Activated CD4-positive, alpha-beta T cell treated with anti-CD3 and anti-CD28 coated beads, Interleukin-2, Interleukin-6, amounts not matched to agents 100 ng/mL and 50 ng/mL, durations not matched to agents 16 hours and 8 hours (primary cell): ENCODE measurements at places on chromosomes 4 and X.

- DNase-seq: no peak
Observed at GRCh38 chr4:99827454-99827853, 10.8 kb downstream of the DAPP1 start.

DNA sequence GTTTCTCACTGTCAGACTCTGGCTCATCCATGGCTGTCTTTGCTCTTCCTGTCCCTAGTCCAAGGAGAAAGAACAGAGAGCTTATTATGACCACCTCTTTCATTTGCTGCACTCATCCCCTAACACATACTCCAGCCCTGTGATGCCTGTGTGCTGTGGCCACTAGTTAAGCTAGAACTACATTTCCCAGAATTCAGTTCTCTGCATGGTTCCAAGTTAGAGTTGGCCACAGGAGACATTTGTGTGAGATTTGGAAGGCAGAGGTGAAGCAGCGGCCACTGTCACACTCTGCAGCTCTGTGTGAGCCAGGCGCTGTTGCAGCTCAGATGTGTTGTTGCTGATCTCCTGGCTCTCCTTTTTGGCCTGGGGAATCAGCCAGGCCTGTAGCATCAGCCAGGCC is 188.2 kb upstream of the ATP6AP2 start:
- no peak for DNase-seq

DNA sequence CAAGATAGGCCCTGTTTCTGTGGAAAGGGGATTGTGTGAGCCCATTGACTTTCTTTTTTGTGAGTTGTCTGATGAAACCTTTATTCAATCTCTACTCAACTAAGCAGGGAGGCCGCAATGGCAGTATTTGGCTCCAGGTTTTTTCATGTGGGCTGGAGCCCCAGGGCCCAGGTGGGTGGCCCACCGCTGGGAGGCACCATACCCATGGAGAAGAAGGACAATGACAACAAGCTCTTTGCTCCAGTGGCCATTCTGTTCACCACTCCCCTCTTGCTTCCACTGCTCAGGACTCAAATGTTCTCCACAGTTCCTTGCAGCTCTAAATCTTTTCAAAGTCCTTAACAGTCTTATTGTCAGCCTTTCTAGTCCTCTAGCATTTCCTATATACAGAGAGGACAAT is 54.1 kb downstream of the HOPX start:
- DNase-seq: no peak

DNA sequence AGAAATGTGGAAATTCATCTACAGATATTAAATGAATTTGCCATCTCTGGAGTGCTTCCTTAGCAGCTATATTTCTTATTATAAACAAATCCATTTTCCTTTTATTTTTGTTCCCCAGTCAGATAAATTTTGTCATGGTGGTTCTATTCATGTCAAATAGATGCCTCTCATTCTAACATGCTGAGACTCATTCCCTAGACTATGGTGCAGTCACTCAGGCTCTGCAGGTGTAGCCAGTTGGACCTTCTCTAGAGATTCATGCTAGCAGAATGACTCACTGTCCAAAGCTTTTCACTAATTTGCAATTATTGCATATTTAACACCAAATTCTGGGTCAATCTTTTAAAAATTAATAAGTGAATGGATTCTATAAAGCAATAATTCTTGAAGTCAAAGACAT is 1392.7 kb downstream of the PCDH7 start:
- DNase-seq: no peak

GRCh38 chr4:84579403-84579776 is 3.5 kb upstream of the CDS1 start:
- no peak for DNase-seq

DNA sequence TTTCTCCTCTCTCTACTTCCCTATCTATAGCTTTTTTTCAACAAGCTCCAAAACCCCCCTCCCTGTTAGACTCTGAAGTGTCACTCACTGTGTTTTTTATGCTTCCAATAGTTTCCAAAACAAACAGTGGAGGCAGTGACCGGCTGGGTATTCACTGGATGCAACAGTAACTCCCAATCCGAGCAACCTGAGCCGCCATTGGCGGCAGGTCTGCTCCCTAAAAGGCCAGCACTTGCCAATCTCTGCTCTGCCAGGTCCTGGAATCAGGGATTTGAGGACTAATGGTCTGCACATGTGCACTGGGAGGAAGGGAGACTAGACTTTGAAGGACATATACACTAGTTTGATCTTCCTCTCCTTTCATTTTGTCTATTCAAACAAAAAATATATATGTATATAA is 7.1 kb downstream of the TBX22 start:
- DNase-seq: no peak

- DNase-seq: no peak
Observed at GRCh38 chr4:124945422-124945821, 232.9 kb upstream of the ANKRD50 start.

GRCh38 chr4:27577951-27578350 is 717.3 kb downstream of the STIM2 start:
- DNase-seq: no peak

- DNase-seq: peak; percentile 79
Observed at GRCh38 chrX:1528186-1528883, 8.7 kb downstream of the P2RY8 start.

DNA sequence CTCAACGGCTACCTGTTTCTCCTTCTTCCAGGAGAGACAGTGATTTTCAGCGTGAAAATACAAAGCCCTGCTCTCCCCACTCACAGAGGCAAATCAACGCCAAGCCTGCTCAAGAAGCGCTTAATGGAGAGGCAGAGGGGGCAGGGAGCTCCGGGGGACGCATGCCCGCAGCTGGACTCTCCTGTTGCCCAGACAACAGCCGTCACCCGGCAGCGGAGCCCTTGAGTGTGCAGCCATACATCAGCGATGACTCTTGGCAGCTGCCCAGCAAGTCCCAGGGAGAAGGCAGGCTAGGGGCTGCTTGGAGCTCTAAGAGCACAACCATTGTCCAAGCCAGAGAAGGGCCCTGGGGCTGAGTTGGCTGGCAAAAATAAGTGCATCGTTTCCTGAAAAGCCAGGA is 71.0 kb upstream of the AFAP1 start:
- DNase-seq: no peak

DNA sequence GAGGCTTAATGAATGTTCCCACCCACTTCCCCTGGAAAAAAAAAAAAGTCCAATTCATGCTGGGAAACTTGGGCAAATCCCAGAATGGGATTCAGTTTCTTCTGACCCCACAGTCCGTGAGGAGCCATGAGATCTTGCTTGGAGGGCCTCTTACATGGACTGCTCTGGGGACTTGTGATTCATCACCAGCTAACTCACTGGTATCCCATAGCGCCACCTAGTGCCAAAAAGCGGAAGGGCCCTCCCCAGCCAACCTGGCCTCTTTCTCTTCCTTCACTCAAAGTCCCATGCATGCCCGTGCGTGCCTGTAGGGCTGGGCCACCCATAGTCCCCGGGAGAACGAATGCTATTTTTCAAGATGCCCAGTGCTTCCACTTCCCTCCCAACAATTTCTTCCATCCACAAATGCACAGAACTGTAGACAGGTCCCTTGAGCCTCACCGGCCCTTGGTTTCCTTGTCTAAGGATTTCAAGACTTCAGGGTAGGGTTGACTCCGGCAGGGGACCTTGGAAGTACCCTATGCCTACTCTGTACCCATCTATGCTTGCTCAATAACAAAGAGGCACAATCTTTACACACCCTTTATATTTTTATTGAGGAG is 5.1 kb downstream of the RTL5 start:
- DNase-seq: peak; percentile 89

- no peak for DNase-seq
Observed at GRCh38 chr4:133865612-133866327, 335.8 kb downstream of the PABPC4L start.

DNA sequence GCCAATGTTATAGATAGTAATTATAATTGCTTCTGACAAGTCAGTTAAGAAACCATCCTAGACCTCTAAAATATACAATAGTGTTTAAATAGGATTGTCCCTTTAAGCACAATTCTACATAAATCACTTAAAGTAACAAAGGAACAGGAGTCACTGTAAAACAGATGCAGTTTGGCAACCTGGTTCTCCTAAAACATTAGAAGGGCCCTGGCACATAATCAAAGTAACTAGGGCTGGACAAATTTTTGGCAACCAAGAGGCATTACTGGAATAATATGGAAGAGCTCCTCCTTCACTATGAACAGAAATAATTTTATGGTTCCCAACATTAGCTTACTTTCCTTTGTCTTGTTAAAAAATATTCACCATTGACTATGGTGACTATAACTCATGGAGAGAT is 75.0 kb upstream of the CCDC160 start:
- DNase-seq: no peak

DNA sequence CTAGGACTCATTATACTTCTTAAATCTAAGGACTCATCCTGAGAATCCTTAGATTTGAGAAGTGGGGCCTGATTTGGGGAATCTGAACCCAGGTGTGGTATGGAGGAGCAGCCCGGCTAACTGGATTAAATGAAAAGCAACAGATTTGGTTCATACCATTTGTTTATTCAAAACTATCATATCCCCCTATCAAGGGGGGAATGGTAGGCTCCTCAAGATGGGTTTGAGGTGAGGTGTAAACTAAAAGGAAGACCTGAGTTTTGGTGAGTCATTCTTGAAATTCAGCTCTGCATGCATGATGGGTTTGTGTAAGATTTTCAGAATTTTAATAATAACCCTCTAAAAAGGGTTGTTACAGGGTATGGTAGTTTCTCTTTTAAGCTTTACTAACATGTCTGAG is 53.4 kb downstream of the CASP6 start:
- DNase-seq: peak; percentile 77

DNA sequence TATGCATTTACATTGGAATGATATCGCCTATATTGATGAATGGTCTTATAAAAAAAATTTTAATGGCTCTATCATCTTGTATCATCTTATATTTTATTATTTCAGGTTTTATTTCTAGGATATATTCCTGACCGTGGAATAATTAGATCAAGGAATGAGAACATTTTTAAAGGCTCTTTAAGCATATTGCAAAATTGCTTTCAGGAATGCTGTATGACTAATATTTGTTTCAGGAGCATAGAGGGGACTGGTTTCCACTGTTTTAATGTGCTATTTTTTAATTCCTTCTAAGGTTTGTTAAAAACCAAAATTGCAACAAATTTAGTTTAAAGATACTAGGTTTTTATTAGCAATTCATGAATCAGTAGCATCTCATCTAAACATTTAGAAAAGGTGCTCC is 120.2 kb downstream of the BMPR1B start:
- no peak for DNase-seq

DNA sequence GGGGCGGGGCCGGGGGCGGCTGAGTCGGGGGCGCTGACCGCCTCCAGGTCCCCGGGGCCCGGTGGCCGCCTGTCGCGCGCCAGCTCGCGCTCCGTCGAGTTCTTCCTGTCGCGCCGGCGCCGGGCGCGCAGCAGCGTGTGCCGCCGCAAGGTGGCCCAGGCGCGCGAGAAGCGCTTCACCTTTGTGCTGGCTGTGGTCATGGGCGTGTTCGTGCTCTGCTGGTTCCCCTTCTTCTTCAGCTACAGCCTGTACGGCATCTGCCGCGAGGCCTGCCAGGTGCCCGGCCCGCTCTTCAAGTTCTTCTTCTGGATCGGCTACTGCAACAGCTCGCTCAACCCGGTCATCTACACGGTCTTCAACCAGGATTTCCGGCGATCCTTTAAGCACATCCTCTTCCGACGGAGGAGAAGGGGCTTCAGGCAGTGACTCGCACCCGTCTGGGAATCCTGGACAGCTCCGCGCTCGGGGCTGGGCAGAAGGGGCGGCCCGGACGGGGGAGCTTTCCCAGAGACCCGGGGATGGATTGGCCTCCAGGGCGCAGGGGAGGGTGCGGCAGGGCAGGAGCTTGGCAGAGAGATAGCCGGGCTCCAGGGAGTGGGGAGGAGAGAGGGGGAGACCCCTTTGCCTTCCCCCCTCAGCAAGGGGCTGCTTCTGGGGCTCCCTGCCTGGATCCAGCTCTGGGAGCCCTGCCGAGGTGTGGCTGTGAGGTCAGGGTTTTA is 1.5 kb downstream of the ADRA2C start:
- DNase-seq: peak; percentile 36

DNA sequence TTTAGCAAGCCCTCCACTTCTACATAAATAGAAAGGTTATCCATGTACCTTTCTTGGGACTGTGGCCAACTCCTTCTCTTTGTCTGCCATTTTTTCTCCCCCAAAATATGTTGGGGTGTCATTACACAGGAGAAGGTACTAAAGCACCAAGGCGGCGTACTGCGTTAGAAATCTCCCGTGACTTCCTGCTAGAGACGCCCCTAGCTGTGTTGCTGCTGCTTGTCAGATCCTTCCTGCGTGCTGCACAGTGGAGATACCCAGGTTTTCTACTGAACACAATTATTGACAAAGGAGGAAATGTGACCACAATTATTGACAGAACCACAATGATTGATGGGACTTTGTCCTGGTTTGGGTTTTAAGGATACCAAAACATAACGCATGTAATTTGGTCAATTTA is 97.7 kb downstream of the EFHC2 start:
- no peak for DNase-seq

GRCh38 chr4:108581083-108581482 is 39.3 kb upstream of the RPL34 start:
- no peak for DNase-seq

GRCh38 chr4:11691236-11691635 is 262.5 kb upstream of the HS3ST1 start:
- DNase-seq: no peak

- DNase-seq: no peak
Observed at GRCh38 chrX:14015941-14016340, 13.8 kb downstream of the GEMIN8 start.

DNA sequence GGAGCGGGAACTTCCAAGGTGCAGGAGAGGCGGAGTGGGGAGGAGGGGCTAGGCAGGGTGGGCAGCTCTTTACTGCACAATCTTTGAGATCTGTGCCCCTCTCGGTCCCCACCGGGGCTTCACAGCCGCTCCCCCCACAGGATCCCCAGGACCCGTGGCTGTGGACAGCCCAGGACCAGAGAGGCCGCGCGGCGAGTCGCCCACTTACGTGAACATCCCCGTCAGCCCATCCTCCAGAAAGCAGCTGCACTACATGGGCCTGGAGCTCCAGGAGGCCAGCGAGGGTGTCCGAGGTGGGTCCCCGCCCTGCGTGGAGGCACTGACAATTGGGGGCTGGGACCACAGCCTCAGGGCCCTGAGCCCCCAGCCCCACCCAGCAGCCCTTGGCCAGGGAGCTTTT is 32.1 kb downstream of the LRPAP1 start:
- DNase-seq: no peak
